NCI-H524 treated with DMSO at 0.1 percent for 48 hours (cell line): ENCODE measurements at places on chromosomes 6 and 20.

DNA sequence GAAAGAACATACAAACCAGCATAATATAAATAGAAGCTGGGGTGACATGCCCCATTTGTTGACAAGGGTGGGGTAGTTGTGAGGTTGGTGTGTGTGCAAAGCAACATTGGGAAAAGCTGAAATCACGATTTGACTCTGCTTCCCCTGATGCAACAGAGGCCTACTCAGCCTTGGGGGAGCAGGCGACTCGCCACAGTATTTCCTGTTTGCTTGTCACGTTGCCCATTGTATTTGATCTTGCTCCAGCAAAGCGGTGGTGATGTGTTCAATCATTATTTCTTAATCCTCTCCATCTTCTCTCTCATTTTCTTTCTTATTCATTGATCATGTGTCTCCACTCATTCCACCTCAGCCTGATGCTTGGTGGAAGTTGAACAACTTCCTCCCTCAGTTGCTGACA, 165.8 kb upstream of the CITED2 start:
- no peak for DNase-seq

GRCh38 chr6:135488023-135488422, 9.5 kb downstream of the AHI1 start:
- no peak for DNase-seq

- no peak for DNase-seq
Observed at GRCh38 chr6:33276581-33276863, 401 bp upstream of the B3GALT4 start.

DNA sequence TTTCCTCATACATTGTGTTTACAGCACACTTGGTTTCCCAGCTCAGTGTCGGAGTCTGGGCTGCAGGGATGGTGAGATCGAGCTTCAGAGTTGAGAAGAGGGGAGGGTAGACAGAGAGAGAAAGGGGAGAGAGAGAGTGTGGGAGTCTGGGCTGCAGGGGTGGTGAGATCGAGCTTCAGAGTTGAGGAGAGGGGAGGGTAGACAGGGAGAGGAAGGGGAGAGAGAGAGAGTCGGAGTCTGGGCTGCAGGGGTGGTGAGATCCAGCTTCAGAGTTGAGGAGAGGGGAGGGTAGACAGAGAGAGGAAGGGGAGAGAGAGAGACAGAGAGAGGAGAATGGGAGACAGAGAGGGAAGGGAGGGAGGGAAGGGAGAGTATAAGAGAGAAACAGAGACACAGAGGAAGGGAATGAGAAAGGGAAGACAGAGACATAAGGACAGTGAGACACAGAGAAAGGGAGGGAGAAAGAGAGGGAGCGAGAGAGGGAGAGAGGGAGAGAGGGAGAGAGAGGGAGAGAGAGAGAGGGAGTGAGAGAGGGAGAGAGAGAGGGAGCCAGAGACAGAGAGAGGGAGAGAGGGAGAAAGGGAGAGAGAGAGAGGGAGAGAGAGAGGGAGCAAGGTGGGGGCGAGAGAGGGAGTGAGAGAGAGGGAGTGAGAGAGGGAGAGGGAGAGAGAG, 222.7 kb upstream of the GMDS start:
- DNase-seq = no peak

GRCh38 chr20:62838128-62838891, 21.5 kb downstream of the COL9A3 start:
- peak; percentile 5 for DNase-seq

- DNase-seq = no peak
Observed at GRCh38 chr6:8944548-8944947, 509.2 kb upstream of the SLC35B3 start.

- peak; percentile 35 for DNase-seq
Observed at GRCh38 chr6:3228771-3229565, 1.5 kb upstream of the TUBB2B start.

GRCh38 chr6:85346196-85346595, 103.7 kb upstream of the NT5E start:
- no peak for DNase-seq

GRCh38 chr6:116385921-116386320, 15.2 kb downstream of the DSE start:
- no peak for DNase-seq

GRCh38 chr6:158502263-158502950, 57.5 kb upstream of the TMEM181 start:
- no peak for DNase-seq

GRCh38 chr20:64166721-64167615, 2.7 kb downstream of the MYT1 start:
- no peak for DNase-seq

DNA sequence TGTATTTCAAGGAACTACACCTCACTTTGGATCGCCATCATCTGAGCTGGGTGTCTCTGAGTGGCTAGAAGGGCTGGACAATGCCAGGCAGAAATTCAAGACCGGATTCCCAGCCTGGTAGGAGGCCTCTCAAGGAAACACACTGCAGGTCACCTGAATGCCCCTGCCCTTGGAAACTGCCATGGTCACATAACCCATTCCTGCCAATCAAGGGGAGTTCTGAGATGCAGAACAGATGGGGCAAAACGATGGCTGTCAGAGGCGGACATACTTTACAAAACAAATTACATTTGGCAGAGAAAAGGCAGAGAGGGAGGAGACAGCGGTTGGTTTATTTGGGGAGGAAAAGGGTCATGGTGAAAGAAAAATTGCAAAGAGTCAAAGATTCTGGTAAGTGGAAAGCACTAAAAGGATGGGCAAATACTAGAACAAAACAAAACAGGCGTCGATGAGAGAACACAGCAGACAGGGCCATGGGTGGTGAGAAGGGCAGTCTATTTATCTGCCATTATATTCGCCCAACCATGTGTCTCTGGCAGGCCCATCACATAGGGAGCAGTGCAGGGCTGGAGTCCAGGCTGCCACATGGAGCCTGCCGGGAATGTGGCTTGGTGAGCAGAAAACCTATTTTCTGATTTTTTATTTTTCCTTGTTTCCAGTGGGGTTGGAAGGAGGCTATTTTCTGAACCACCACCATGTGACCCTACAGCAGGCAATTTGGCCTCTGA, 13.5 kb downstream of the BEND3 start:
- DNase-seq = no peak

GRCh38 chr20:48877304-48877703, 44.2 kb upstream of the ARFGEF2 start:
- DNase-seq = no peak

DNA sequence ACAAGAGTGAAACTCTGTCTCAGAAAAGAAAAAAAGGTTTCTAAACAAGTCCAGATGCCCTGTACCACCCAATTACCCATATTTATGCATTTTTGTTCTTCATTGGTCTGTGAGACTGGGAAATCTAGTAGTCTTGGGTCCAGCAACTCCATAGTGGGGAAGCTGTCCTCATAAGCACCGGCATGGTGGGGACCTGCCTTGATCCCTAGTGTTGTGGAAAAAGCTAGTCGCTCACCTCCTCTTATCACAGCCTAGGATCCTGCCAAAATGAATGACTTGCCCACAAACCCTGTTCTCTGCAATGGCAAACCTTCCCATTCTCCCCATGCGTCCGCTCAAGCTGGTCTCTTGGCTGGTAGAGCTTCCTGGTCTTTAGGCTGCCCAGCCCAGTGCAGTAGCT, 38.3 kb upstream of the GABRR1 start:
- no peak for DNase-seq

- DNase-seq = peak; percentile 83
Observed at GRCh38 chr20:41185013-41185757, 47.8 kb downstream of the PLCG1 start.

- DNase-seq = no peak
Observed at GRCh38 chr6:169109411-169110220, 144.0 kb downstream of the THBS2 start.

DNA sequence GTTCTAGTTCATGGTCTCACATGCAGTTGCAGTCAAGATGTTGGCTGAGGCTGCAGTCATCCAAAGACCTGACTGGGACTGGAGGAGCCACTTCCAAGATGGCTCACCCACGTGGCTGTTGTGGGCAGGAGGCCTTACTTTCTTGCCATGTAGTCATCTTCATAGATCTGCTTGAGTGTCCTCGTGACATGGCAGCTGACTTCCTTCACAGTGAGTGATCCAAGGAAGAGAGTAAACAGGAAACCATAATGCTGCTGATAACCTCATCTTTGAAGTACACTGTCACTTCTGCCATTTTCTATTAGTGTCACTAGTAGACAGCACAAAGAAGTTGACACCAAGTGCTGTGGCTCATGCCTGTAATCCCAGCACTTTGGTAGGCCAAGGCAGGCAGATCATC, 40.1 kb upstream of the AKIRIN2 start:
- no peak for DNase-seq

DNA sequence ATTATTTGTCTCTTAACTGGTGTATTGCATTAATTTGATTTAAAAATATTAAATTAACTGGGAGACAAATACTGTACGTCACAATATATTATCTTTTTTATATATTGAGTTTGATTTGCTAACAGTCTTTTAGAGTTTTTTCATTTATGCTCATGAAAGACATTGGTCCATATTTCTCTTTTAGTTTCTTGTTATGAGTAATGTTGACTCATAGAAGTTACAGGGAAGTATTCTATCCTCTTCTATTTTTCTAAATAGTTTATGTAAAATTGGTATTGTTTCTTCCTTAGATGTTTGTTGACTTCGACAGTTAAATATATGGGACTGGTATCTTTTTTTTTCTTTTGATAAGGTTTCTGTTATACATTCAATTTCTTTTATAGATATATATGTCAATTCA, 1115.6 kb upstream of the CITED2 start:
- DNase-seq = no peak

- DNase-seq = no peak
Observed at GRCh38 chr20:3203315-3204123, 963 bp downstream of the DDRGK1 start.

DNA sequence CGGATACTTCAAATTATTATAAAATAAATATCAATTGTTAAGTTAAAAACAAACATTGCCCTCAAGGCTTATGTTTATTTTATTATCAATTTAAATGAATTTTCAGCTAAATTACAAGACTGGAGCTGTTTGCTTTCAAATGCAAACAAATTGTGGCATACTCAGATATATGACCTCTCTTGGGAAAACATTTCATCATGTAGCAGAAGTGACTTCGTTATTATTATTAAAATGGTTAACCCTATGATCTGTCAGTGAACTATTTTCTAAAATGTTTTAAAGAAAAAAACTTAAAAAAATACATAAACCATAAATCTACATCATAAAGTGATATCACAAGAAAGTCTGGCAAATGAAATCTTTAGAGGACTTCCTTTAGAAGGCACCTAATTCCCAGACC, 72.5 kb downstream of the MAN1A1 start:
- no peak for DNase-seq

DNA sequence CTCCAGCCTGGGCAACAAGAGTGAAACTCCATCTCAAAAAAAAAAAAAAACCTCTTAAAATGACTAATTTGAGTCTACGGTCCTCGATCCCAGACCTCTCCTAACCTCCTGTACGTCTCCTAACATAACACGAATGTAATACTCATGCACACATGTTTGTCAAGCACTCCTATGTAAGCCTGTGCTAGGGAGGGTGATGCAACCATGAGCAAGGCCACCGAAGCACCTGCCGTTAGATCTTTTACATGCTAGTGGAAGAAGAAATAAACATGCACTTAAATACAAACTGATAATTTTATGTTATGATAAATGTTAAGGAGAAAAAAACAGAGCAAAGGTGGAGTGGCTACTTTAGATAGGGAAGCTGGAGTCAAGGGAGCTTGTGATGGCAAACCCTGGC, 72.3 kb upstream of the BEND3 start:
- DNase-seq = no peak

- DNase-seq = no peak
Observed at GRCh38 chr20:21832442-21833385, 127.2 kb downstream of the PAX1 start.

DNA sequence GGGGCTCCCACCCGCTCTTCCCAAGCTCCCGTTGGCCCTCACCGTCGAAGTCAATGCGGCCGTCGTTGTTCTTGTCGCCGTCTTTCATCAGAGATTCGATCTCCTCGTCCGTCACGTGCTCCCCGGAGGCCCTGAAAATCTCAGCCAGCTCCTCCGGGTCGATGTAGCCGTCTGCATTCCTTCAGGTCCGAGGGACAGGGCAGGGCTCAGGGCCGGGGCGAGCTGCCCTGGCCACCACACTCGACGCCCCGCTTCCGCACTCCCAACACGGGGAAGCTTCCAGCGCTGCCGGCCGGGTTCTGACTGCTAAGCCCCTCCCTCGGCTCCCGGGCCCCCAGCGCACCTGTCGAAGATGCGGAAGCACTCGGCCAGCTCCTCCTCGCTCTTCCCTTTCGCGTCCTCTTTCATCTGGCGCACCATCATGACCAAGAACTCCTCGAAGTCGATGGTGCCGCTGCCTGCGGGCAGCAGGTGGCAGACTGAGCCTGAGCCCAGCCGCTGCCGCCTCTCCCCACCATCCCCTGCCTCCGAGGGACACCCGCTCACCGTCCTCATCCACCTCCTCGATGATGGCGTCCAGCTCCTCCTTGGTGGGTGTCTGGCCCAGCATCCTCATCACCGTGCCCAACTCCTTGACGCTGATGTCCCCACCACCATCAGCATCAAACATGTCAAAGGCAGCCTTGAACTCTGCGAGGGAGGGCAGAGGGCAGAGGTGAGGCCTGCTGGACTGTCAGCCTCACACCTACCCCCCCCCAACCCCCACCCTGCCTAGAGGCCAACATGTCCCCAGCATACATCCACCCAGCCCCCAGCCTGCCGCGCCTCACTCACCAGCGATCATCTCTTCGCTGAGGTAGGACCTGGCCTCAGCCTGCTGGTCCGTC, 2.9 kb downstream of the TNNC2 start:
- no peak for DNase-seq

GRCh38 chr6:167306401-167306998, 15.4 kb downstream of the UNC93A start:
- no peak for DNase-seq

GRCh38 chr20:822651-823573, 10.6 kb upstream of the FAM110A start:
- no peak for DNase-seq

DNA sequence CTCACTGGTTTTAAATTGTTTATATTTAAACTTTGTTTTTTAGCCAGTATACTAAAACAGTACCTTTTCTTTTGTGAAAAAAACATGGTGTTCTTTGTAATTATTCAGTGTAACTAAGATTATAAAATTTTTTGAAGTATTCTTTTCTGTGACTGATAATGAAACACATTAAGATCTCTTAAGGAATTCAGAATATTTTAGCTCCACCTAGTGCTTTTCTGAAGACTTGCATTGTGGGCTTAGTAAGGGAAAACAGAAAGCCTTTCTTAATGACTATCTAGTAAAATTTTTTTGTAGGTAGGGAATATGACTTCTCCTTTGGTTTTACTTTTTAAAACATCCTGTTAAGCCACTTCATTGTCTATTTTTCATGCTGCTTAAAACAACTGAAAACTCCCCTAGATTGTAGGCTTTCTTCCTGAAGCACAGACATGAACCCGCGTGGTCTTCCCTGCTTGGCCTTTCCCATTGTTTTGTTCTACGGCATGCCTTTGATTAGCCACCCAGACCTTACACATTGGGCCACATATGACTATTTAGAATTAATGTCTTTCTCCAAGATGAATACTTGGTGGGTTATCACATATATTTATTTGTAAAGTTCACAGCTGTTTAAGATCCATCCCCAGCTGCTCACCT, 72.1 kb downstream of the AFDN start:
- DNase-seq = no peak

- DNase-seq = no peak
Observed at GRCh38 chr6:25880601-25881000, 6.6 kb upstream of the SLC17A3 start.

- DNase-seq = peak; percentile 4
Observed at GRCh38 chr6:32087574-32088486, 21.3 kb downstream of the TNXB start.
